ENCODE measurements at places on chromosomes 3 and 15.

DNA sequence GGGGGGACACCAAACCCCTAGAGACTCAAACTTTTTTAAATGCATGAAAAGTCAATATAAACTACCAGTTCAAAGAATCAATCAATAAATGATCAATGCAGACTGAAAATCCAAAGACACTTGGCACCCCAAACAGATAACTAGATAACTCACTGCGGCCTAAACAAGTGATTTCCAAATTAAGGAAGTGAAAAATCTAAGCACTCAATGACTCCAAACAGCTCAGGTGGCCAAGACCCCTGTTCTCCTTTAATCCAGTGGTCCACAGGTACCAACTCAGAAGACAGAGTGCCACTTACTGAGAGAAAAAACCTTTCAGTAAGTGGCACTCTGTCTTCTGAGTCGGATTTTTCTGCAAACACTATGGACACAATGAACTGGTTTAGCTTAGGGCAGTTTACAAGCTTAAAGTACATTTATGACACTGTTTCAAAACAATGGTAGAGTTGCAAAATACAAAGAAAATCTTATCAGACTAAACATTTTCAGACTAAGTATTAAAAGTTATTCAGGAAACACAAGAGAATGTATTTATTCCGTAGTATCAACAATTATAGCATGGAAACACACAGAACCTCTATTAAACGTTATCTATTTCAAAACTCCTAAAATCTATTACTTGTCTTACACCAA, 4.7 kb downstream of the DLG1 start:
- DNase-seq = no peak

DNA sequence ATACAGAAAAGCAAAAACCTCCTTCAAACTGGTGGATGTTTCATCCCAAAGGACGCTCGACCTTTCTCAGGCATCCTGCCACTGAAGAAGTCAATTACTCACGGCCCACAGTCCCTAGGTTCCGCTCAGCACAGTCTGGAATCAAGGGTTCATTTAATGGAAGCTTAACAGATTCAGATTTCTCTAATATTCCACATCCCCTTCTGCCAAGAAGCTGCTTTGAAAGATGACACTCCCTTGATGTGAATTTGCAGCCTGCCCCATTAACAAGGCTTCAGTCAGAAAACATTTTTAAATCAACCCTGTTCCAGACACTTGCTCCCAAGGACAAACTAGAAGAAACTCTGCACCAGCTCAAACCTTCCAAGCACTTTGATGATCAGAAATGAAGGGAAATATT, 81.2 kb downstream of the LIPC start:
- DNase-seq = no peak

- no peak for DNase-seq
These were observed 40.4 kb downstream of the BHLHE40 start for GRCh38 chr3:5019411-5020241.

- DNase-seq = no peak
These were observed 204.2 kb upstream of the ICE2 start for GRCh38 chr15:60683156-60683555.

DNA sequence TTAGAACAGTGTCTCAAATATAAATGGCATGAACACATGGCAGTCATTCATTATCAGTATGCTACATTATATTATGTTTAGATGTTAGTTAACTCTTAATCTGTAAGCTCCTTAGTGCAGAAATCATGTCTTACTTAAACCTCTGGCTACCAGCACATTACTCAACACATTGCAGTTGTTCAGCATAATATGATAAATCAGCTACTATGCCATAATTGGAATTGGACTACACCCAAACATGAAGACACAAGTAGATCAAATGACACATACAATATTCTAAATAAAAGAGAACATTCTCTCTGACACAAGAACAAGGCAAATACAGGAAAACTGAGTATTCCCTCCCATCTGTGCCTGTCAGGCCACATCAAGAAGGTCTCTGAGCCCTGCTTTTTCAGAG, 116.1 kb downstream of the PCCB start:
- DNase-seq = peak; percentile 58

DNA sequence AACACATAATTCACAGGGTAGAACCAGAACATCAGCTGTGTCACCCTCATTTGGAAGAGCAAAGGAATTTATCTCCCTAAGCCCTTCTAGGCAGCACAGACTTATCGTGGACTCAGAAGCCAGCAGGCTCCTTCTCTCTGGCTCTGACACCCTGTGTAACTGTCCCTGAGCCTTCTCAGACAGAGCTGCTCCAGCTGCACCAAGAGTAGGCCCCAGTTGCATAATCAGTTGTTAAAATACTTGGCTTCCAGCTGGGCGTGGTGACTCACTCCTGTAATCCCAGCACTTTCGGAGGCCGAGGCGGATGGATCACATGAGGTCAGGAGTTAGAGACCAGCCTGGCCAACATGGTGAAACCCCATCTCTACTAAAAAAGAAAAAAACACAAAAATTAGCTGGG, 49.4 kb upstream of the ACVR2B start:
- no peak for DNase-seq

GRCh38 chr3:86986671-86987420, 4.1 kb downstream of the VGLL3 start:
- DNase-seq = no peak

- no peak for DNase-seq
These were observed 122.3 kb upstream of the MBNL1 start for GRCh38 chr3:152146461-152146860.

DNA sequence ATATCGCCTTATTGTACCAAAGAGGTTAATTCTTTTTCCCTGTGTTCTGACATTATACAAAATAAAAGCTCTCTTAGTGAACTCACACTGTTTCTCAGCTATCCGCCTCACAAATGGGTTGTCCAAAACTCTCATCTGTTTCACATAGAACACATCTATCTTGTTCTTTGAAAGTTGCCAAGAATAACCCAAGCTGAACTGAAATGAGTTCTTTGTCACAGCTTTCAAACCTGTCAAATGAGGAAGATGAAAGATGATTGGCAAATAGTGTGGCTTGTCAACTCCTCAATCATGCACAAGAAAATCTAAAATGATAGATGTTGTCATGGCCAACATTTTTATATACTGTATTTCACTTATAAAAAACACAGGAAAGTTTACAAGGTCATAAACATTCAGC, 168.1 kb upstream of the OSTN start:
- no peak for DNase-seq

DNA sequence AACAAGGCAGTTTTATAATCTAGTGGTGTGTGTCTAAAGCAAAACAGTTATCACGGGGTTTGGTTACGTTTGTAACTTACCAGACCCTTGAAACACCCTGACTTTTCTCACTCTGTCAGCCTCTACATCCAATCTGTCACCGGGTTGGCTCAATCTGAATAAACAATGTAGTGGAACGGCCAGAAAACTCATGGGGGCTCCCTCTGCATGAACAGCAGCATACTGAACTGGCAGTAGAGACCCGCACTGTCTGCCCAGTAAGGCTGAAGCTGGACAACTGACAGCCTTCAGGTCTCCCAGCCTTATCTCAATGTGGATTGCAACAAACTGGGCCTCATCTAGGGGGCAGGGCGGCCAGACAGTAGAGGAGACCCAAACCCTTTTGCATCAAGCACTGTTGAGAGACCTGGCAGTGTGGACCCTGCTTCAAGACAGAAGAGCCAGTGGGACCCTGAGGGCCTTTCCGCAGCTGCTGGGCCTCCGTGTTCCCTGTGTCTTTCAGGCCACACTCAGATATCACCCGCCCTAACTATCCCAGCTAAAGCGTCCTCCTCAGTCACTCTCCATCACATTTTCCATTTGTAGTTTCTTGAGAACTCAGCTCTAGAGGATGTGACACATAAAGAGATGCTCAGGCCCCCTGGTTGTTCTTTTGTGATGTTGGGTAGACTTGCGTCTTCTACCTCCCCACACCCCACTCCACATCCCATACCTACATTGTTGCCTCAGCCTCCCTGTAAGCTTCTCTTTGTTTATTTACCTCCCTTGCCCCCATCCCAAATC, 181.2 kb upstream of the NR2E3 start:
- DNase-seq = no peak

GRCh38 chr15:62306851-62307504, 141.9 kb upstream of the C2CD4B start:
- peak; percentile 47 for DNase-seq

DNA sequence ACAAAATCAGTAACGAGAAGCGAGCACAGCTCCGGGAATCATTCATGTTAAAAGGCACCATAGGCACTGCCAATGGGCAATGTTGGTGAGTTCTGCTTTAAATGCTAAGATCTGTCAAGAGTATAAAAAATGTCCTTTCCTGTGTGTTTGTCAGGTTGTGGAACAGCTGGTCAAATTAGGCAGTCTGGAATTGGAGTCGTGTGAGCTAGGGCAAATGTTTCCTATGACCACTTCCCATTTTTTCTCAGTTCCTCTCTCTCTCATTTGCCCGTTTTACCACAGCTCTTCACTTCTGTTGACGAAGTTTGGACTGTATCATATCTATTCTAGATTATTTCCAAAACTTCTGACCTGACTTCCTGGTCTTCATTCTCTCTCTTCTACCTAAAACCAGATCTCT, 60.8 kb upstream of the GOLIM4 start:
- DNase-seq = no peak

GRCh38 chr15:31265871-31266711, 60.5 kb upstream of the KLF13 start:
- no peak for DNase-seq

GRCh38 chr3:24137958-24138875, 193.1 kb downstream of the NR1D2 start:
- peak; percentile 95 for DNase-seq

DNA sequence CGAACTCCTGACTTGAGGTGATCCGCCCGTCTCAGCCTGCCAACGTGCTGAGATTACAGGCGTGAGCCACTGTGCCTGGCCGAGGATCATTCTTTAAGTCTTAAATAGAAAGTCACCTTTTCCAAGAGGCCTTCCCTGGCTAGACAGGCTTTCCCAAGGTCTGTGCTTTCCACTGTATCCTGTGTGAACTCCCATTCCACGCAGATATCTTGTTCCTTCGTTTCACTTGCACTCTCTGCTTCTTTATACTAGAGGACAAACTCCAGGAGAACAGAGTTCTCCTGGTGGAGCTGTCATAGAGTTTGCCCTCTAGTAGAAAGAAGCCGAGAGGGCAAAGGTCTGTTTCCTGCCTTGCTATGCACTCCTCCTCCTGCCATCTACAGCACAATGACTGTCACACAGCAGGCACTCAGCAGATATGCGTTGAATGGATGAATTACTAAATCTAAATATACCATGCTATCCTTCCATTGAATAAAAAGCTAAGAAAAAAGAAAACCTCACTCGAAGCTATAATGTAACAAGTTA, 211.2 kb downstream of the FOXP1 start:
- no peak for DNase-seq

DNA sequence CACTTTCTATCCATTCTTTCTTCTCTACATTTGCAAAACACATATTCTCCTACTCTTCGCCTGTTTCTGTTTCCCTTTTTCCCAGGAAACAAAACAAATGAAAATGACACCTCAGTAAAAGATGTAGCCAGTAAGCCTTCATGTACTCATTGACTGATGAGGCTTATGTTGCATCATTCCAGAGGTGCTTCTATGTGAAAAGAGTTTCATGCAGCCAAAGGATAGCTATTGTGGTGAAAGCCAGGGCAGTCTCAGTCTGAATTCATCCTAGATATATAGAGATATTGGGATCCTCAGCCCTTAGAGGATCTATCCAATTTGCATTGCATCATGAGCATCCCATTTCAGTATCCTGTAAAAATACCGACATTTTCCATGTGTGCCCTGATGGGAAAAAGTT, 267.3 kb downstream of the GAP43 start:
- no peak for DNase-seq

GRCh38 chr15:63870487-63871209, 36.9 kb upstream of the HERC1 start:
- DNase-seq = no peak

- DNase-seq = no peak
These were observed 749.0 kb downstream of the NSUN3 start for GRCh38 chr3:94811836-94812235.

DNA sequence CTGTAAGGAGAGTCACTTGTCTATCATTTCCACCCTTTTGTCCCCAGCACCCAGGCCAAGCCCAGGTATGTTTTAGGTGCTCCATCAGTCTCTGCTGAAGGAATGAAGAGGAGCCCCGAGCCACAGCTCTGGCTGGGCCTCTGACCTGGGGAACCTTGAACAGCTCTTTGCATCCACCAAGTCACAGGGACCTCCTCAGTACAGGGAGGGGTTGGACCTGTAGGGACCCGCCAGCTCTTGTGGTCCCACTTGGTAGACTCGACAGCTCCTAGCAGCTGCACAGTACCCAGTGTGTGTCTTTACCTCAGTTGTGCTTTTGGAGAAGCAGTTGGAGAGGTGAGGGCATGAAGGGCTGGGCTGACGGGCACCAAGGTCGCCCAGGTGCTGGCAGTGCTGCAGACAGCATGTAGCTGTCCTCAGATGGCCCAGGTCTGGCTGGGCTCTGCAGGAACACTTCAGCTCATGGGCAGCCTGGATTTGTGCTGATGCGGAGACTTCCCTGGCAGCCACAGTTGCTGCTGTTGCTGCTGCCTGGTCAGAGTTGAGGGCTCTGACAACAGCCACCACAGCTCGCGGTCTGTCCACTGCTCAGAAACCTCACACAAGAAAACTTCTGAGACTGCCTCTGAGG, 123.6 kb downstream of the CACNA1D start:
- no peak for DNase-seq

DNA sequence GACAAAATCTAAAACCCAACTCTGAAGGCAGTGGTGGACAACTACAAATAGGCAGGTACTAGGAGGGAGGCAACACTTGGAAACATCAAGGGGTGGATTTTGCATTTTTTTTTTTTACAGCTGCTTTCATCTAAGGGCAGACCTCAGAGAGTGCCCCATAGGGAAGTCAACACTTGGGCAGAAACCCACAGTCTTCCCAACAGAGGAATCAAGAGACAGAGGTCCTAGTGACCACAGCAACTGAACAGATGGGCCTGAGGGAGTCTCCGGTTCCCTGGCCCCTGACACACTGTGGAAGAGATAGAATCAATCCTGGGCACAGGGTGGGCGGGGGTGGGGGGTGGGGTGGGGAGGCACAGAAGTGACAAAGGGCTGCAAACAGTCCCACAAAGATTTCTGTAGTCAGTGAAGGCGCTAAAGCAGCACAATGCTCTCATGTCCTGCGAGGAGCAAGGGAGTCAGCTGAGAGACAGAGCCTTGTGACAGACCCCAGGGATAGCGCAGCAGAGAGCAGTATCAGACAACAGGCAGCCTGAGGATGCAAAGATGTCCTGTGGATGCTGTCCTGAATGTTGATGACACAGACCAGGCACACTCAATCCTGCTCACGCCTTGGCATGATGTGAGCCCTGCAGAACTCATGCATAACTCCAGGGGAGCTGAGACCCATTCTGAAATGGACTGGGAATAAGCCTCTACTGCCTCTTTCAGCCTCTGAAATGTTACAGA, 6.9 kb upstream of the RFTN1 start:
- no peak for DNase-seq

DNA sequence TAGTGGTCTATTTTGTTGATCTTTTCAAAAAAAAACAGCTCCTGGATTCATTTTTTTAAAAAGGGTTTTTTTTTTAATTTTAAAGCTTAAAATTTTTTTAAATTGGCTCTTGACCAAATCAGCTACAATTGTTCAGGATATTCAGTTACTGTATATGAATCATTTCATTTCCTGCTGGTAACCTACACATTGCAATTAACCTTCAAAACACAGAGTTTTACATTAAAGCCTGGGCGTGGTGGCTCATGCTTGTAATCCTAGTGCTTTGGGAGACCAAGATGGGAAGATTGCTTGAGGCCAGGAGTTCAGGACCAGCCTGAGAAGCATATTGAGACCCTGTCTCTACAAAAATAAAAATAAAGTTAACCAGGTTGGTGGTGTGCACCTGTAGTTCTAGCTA, 163.4 kb downstream of the ALDH1A2 start:
- no peak for DNase-seq

GRCh38 chr3:56783644-56784447, 17.9 kb downstream of the ARHGEF3 start:
- no peak for DNase-seq

- DNase-seq = no peak
These were observed 34.3 kb downstream of the PLD1 start for GRCh38 chr3:171775943-171776342.

Measured in NCI-H2029 treated with DMSO at 0.1 percent for 48 hours (cell line).